ENCODE measurements at places on chromosomes 7 and 10. TPM values are rescaled to one million over a fixed set of nuclear protein-coding genes. Genes with fewer than 3 reads are reported as not detected.

The NKX2-3 gene
- total RNA-seq: 0.42 TPM

The SERPINE1 gene
- total RNA-seq: 542 TPM

The MMRN2 gene
- 49.4 TPM for total RNA-seq

The ZWINT gene
- total RNA-seq: 0.41 TPM

The GTF2IRD1 gene
- total RNA-seq: 14.4 TPM

The PAPOLB gene
- 0.68 TPM for total RNA-seq

The SPDYE8 gene
- not detected for total RNA-seq

The NODAL gene
- total RNA-seq: 0.27 TPM

The PGAM2 gene
- 1.8 TPM for total RNA-seq

The MAPK8 gene
- total RNA-seq: 19.5 TPM

The EGR2 gene
- 3.3 TPM for total RNA-seq

The TRIM73 gene
- 2.5 TPM for total RNA-seq

The SSC4D gene
- total RNA-seq: 3.2 TPM

The SPDYE11 gene
- not detected for total RNA-seq

The MRLN gene
- not detected for total RNA-seq

The CHAT gene
- total RNA-seq: not detected

The C10orf67 gene
- total RNA-seq: not detected

The TLX1 gene
- not detected for total RNA-seq

The SPAM1 gene
- not detected for total RNA-seq

The TMEM139 gene
- total RNA-seq: 3.2 TPM

The MMP21 gene
- total RNA-seq: not detected

The CTTNBP2 gene
- 12.0 TPM for total RNA-seq

The FMC1 gene
- total RNA-seq: 7.9 TPM

The PMS2 gene
- total RNA-seq: 8.4 TPM

The SIRT1 gene
- 9.6 TPM for total RNA-seq

The GLI3 gene
- 6.6 TPM for total RNA-seq

The RARRES2 gene
- 76.4 TPM for total RNA-seq

The FXYD4 gene
- total RNA-seq: not detected

The CPXM2 gene
- total RNA-seq: 275 TPM
